HuH-7.5 (cell line): ENCODE measurements at places on chromosomes 11 and 22.

- no peak for DNase-seq
Observed at GRCh38 chr11:11456866-11457265, 103.8 kb upstream of the CSNK2A3 start.

DNA sequence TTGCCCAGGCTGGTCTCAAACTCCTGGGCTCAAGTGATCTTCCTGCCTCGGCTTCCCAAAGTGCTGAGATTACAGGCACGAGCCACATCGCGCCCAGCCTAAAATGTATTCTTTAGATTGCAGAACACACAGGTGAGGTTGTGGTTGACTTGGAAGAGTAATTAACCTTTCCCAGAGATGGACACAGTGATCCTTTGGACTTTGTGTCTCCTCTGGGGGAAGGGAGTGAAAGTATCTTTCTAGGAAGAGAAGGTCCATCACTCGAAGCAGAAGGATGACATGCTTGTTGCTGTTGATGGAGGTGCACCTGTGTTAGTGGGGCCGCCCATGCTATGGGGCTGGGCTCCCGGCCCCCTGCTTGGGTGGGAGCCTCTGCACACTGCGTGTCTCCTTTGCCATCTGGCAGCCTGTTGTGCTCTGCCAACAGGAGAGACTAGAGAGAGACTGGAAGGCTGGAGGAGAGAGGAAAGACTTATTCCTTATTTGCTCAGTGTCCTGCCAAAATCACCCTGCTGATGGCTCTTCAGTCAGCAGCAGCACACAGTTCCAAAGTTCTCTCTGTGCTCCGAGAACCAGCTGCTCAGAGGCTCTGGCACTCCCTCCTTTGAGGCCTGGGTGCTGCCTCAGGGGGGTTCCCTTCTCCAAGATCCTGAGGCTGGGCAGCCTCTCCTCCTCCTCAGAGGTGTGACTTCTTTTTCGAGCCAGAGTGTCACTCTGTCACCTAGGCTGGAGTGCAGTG is 33.1 kb upstream of the CYB5R3 start:
- no peak for DNase-seq

GRCh38 chr11:62124186-62125113 is 639 bp downstream of the INCENP start:
- peak; percentile 52 for DNase-seq

DNA sequence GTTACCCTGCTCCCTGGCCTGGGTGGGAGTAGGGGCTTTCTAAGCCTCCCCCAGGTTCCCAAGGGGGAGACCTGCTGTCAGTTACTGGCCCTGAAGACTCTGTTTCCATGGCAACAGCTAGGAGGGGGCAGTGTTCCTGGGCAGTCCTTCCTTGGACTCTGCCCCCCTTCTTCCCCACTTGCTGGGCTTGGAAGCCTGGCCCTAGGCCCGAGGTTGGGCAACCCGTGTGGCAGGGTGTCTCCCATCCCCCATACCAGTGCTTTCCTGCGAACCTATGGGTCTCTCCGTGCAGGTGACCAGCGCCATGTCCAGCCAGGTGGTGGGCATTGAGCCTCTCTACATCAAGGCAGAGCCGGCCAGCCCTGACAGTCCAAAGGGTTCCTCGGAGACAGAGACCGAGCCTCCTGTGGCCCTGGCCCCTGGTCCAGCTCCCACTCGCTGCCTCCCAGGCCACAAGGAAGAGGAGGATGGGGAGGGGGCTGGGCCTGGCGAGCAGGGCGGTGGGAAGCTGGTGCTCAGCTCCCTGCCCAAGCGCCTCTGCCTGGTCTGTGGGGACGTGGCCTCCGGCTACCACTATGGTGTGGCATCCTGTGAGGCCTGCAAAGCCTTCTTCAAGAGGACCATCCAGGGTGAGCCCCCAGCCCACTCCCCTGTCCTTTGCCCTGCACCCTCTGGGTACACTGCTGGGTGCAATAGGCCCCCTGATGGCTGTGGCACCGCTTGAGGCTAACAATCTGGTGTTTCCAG is 1.7 kb downstream of the ESRRA start:
- DNase-seq: no peak

GRCh38 chr11:93403930-93404329 is 73.4 kb downstream of the DEUP1 start:
- DNase-seq: no peak

DNA sequence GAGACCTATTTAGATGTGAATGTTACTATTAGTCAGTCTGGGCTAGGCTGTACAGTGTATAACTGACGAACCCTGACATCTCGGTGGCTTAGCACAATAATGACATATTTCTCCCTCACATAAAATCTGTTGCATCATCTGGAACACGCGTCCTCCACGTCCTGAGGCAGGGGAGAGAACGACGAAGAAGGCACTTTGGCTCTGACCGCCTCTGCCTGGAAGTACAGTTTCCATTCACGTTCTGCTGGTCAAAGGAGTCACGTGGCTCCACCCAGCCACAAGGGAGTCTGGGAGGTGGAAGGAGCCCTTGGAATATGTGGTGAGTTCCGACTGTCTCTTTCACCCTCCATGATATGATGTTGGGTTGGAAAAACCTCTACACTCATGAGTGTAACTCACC is 55.1 kb upstream of the CD82 start:
- no peak for DNase-seq
